ENCODE measurements at places on chromosomes 1 and 21. TPM values are rescaled to one million over a fixed set of nuclear protein-coding genes. Genes with fewer than 3 reads are reported as not detected.

HUNK gene
- total RNA-seq, result 0.35 TPM

NT5C1A gene
- 0.29 TPM for total RNA-seq

CGN gene
- 1.9 TPM for total RNA-seq

GRCh38 chr1:182146286-182146685 lies 84.8 kb upstream of the ZNF648 start:
- H3K36me3 ChIP-seq, result no peaks in the 10 kb centered on the region
- no peak overlapping the region for H3K4me3 ChIP-seq
- H3K27me3 ChIP-seq, result no peaks in the 10 kb centered on the region
- no peak for DNase-seq
- H3K4me1 ChIP-seq, result peaks cover 37% of the 10 kb centered on the region

DNA sequence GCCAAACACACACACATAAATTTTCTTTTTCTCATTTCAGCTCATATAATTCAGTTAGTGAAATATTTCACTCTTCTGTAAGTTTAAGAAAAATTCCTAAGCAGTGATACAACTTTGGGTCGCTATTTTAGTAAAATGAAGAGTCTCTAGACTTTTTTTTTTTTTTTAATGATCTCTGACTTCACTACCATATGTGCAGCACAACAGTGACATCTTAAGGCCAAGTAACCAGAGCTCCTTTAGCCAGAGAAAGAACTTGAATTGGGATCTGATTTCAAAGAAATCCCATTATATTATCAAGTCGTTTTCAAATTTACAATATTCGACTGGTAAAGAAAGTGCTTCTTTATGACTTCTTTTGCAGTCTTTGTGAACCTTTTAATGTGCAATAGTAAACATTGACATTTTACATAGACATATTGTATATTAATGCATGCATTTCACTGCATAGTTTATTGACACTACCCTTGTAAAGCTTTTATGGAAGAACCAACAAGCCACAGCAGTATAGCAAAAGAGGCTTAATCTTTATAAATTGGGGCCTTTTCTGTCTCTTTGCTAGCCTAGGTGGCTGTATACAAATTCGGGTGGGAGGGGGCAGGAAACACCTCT lies 62.2 kb downstream of the LRRC40 start:
- no peak overlapping the region for H3K4me3 ChIP-seq
- H3K27ac ChIP-seq, result no peak overlapping the region
- no peaks in the 10 kb centered on the region for H3K27me3 ChIP-seq

- DNase-seq, result no peak
- no peaks in the 10 kb centered on the region for H3K36me3 ChIP-seq
- no peak overlapping the region for H3K4me3 ChIP-seq
Observed at GRCh38 chr1:157403203-157403602, 149.1 kb downstream of the FCRL5 start.

DNA sequence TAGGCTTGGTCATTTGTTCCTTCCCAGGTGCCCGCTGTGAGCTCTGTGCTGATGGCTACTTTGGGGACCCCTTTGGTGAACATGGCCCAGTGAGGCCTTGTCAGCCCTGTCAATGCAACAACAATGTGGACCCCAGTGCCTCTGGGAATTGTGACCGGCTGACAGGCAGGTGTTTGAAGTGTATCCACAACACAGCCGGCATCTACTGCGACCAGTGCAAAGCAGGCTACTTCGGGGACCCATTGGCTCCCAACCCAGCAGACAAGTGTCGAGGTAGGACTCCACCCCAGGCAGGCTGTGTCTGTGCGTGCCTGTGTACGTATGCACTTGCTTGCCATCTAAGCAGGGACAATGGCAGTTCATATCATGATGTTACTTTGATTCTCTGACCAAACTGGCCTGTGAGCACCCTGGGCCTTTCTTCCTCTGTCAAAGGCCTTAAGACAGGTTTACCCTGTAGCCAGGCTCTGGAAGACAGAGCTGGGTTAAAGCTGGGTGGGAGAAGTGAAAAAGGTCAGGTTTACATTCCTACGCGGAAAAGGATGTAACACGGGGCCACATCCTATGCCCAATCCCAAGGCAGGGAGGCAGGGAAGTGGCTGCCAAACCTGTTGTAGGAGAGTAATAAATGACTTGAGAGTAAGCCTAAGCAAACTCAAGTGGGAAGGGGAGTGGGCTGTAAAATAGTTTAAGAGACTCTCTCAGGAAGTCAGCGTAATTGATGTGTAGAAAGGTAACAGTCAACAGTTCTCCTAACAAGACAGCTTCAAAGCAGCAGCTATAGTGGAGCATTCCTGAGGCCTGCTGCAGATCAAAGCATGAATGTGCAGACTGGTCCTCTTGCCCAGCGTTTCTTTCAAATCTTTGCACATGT lies 42.5 kb downstream of the LAMC2 start:
- H3K4me3 ChIP-seq, result no peak overlapping the region
- no peak for DNase-seq
- H3K27ac ChIP-seq, result no peak overlapping the region
- peaks cover 7% of the 10 kb centered on the region for H3K27me3 ChIP-seq
- no peaks in the 10 kb centered on the region for H3K36me3 ChIP-seq
- H3K4me1 ChIP-seq, result peaks cover 7% of the 10 kb centered on the region

GRCh38 chr21:15870819-15871218 lies 141.0 kb downstream of the USP25 start:
- no peak overlapping the region for H3K4me3 ChIP-seq
- H3K4me1 ChIP-seq, result no peaks in the 10 kb centered on the region
- no peak overlapping the region for H3K27ac ChIP-seq
- DNase-seq, result no peak

- H3K27ac ChIP-seq, result peak overlapping the region; percentile 13
- H3K4me3 ChIP-seq, result no peak overlapping the region
- no peak for DNase-seq
- H3K36me3 ChIP-seq, result no peaks in the 10 kb centered on the region
- peaks cover 7% of the 10 kb centered on the region for H3K4me1 ChIP-seq
Observed at GRCh38 chr21:15333951-15334350, 269.2 kb upstream of the NRIP1 start.

DNA sequence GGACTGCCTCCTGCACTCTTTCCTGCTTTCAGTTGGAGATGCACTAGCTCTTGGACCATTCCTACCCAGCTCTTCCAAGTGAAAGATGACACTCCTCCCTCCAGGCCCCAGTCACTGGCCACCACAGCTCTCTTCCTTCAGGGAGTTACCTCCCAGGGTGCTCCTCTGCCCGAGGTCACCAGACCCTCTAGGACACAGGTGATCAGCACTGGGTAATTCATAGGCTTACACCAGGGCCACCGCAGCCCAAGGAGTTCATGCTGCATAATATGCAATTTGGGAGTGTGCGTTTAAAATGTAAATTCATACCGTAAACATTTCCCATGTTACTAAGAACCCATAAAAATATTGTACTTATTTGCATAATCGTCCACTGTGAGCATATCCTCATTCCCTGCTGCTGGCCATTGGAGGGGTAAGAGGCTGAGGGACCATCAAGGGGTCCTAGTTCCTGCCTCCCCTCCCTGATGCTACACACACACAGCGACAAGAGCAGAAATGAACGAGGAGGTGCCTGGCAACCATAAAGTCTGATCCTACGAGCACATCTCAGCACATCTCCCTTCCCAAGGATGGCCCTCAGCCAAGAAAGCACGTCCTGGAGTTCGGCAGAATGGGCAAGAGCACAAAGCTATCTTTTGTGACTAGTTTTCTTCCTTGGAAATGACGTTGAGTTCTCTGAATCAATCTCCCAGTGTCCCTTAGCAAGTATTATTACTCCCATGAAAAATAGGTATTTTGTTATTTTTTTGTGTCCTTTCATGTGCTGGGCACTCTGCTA lies 222.9 kb upstream of the RAB4A start:
- H3K4me3 ChIP-seq, result no peak overlapping the region
- H3K27ac ChIP-seq, result no peak overlapping the region
- no peak for DNase-seq
- no peaks in the 10 kb centered on the region for H3K4me1 ChIP-seq
- H3K27me3 ChIP-seq, result no peaks in the 10 kb centered on the region

GRCh38 chr21:25632296-25632695 lies 6.8 kb upstream of the JAM2 start:
- H3K4me3 ChIP-seq, result no peak overlapping the region
- peaks cover 23% of the 10 kb centered on the region for H3K4me1 ChIP-seq

Measured in activated T-cell treated with anti-CD3 and anti-CD28 coated beads, Interleukin-2, amount 50 U/mL, for 72 hours (primary cell).